Activated naive CD4-positive, alpha-beta T cell treated with anti-CD3 and anti-CD28 coated beads, Interleukin-2, amount 50 U/mL, for 72 hours (primary cell): ENCODE measurements at places on chromosomes 3 and 15. TPM values are rescaled to one million over a fixed set of nuclear protein-coding genes. Genes with fewer than 3 reads are reported as not detected.

DNA sequence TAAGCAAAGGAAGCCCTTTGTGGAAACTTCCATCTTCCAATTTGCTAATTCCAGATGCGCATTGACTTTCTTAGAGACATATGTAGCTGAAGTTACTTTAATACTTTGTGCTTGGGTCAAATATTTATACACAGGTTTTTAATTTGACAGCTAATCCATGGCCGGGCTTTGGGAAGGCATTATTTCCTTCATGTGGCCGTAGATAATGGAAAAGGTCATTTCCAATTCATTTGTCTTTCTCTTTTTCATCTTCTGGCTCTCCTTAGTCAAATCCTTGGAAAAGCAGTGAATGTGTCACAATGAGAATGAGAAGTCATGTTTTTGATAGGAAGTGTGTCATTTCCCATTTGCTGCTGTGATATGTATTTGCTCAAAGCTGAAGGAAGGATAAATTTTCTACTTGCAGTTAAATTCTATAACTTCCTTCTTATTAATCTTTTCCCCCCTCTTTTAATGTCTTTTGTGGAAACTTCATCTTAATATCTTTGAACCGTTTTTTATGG is 323.3 kb downstream of the CLSTN2 start:
- DNase-seq, result no peak

DNA sequence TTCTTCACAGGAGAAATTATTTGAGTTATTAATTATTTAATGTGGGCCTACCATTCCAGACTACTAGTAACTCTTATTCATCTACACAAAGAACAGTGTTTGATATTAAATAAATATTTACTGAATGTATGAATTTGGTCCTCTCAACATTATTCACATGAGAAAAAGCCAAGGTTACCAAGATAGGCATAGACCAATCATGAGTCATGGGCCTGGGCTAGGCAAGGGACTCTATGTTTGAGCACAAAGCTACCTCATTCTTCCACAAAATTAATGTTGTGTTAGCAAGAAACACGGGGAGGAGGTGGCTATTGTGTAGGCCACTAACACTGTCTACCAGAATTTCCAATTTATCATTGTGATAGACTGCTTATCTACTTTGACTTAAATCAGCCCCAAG is 115.7 kb downstream of the SERPINI1 start:
- DNase-seq, result no peak

DNA sequence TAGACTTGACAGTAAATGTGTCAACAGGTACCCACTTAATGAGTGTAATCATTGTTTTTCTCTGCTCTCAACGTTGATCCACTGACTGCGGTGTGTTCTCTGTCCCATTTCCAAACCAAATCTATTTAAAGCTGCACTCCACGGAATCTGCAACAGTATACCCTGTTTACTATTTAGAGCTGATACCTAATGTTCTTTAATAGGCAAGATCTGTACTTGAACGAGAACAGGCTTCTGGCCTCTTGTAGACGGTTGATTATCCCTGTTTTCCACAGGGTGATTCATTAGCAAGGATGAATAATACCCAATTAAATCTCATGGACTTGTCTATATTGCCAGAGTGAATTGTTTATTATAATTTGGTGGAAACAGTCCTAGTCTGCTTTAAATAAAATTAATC is 189.9 kb downstream of the LPP start:
- no peak for DNase-seq

- DNase-seq, result no peak
Observed at GRCh38 chr3:67048715-67049074, 50.6 kb downstream of the KBTBD8 start.

GRCh38 chr15:66574596-66574950 is 8.8 kb upstream of the LCTL start:
- DNase-seq, result no peak

DNA sequence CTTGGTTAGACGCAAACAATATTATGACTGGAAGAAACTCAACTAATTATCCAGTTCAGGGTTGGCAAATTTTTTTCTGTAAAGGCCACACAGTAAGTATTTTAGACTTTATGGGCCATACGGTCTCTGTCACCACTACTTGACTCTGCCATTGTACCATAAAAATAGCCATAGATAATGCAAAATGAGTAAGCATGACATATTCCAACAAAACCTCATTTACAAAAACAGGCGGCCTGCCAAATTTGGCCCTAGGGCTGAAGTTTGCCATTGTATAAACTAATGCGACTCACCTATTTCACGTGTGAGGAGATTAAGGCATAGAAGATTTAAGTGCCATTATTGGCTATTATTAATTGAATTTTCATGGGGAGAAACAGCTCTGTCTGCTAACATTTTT is 116.8 kb upstream of the CNTN6 start:
- no peak for DNase-seq

The ISG20 gene
- 53.9 TPM for total RNA-seq

- no peak for DNase-seq
Observed at GRCh38 chr15:97482521-97482920, 478.0 kb upstream of the ARRDC4 start.

- no peak for DNase-seq
Observed at GRCh38 chr3:180223268-180223667, 186.5 kb upstream of the PEX5L start.

- no peak for DNase-seq
Observed at GRCh38 chr3:125024817-125025216, 31.0 kb downstream of the HEG1 start.

DNA sequence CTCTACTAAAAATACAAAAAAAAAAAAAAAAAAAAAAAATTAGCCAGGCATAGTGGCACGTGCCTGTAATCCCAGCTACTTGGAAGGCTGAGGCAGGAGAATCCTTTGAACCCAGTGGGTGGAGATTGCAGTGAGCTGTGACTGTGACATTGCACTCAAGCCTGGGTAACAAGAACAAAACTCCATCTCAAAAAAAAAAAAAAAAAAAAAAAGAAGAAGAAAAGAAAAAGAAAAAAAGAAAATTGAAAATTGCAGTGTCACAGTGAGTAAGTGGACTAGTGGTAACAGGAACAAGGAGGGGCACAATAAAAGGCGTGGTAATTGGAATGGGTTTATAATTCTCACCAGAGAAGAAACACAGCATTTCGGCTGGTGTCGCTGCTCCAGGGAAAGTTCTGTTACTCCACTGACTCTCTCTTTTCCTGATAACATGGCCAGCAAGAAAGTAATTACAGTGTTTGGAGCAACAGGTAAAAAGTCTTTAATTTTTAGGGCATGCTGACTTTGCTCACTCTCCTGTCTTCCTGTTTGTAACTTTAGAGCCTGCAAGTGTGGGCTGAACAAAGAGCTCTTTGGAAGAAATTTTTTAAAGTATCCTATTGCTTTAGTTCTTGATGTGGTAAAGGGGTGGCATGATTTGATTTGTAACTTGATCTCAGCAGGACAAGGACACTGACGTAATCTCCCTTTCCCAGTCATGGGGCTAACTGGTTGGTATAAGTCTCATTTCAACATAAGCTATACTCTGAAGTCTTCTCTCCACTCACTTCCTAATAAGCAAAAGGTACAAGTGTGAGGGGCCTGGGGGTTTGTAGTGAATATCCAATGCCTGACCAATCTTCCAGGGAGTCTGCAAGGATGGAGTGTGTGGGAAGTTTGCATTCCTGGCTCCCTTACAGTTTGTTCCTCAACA is 22.1 kb upstream of the TRA2B start:
- no peak for DNase-seq

GRCh38 chr3:194256040-194256945 is 94.8 kb downstream of the CPN2 start:
- DNase-seq, result no peak

The GALNT15 gene
- total RNA-seq, result not detected

The A4GNT gene
- total RNA-seq, result not detected

DNA sequence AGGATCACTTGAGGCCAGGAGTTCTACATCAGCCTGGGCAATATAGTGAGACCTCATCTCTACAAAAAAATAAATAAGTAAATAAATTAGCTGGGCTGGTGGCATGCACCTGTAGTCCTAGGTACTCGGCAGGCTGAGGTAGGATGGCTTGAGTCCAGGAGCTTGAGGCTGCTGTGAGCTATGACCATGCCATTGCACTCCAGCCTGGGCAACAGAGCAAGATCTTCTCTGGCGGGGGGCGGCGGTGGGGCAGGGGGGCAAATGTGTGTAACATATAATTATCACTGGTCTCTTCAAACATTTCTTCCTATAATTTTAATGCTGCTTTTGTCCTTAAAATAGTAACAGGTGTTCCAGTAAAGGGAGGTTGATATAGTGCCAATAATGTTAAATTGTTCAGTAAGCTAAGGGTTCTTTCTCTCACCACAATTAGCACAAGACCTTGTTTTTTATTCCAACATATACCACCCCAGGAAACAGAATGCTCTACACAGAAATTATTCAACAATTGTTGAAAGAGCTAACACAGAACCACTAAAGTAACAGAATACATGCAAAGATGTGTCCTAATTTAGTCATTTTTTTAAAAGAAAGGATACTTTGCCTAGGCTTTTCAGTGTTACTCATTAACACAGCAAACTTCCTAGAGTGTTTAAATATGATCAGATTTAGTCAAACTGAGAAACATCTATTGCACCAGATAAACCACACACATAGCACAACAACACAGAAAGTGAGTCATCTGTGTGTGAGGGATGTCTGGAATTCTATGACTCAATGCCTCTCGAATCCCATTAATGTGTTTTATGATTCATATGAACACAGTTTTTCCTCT is 29.1 kb downstream of the ANKRD28 start:
- DNase-seq, result no peak

GRCh38 chr15:68541743-68542142 is 37.0 kb upstream of the CORO2B start:
- DNase-seq, result no peak

DNA sequence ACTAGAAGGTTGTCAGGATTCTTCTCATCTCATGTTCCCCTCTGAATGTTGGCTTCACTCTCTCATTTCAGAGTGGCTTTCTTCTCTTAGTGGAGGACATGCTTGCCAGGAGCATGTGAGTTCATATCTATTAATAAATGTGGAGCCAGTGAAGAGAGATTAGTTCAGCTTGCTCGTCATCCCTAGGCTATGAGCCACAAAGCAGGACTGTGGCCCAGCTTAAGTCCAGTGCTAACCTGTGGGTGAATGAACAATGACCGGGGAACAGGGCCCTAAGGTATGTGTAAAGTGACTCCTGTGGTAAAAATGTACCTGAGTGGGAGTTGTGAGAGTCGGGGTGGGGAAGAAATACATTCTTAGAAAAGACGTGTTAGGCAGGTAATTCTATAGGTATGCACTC is 96.9 kb upstream of the TBL1XR1 start:
- no peak for DNase-seq

The GOLGA6B gene
- total RNA-seq, result 1.1 TPM

DNA sequence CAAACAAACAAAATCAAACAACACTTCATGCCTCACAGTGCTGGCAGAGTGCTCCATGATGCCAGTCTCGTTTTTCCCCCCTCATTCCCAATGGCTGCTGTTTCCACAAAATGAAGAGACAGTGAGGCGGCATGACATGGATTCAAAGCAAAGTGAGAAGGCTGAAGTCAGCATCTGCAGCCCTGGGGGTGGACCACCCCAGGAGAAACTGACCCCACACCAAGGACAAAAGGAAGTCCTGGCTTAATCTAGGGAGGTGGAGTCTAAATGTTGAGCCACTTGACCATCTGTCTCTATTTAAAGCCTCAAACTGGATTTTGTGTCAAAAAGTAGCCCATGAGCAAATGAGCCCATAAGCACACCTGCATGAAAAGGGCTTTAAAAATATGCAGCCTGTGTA is 151.2 kb upstream of the RORA start:
- no peak for DNase-seq

The DPPA2 gene
- not detected for total RNA-seq

GRCh38 chr15:70833861-70834765 is 19.8 kb downstream of the LARP6 start:
- DNase-seq, result no peak

DNA sequence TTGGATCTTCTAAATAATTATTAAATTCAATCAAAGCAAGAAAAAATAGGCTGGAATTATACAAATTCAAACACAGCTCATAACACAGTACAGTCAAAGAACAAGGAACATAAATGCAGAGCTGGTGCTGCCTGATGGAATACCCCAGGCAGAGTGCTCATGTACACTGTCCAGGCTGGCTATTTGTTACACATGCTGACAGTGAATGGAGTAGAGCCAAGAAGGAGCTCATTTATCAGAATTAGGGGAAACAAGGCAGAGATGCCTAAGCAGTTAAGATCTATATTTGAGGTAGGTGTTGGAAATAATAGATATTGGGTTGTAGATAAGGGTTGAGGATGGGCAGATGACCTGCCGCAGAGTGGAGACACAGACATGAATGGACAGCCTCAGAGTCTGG is 788.2 kb upstream of the ARPP21 start:
- DNase-seq, result no peak

GRCh38 chr3:14446988-14447570 is 44.7 kb downstream of the SLC6A6 start:
- no peak for DNase-seq

The SPATA12 gene
- not detected for total RNA-seq

The CA12 gene
- total RNA-seq, result not detected

The GRM2 gene
- 0.16 TPM for total RNA-seq

- no peak for DNase-seq
Observed at GRCh38 chr3:143535994-143536784, 312.1 kb downstream of the SLC9A9 start.

The DHFR2 gene
- 2.3 TPM for total RNA-seq

DNA sequence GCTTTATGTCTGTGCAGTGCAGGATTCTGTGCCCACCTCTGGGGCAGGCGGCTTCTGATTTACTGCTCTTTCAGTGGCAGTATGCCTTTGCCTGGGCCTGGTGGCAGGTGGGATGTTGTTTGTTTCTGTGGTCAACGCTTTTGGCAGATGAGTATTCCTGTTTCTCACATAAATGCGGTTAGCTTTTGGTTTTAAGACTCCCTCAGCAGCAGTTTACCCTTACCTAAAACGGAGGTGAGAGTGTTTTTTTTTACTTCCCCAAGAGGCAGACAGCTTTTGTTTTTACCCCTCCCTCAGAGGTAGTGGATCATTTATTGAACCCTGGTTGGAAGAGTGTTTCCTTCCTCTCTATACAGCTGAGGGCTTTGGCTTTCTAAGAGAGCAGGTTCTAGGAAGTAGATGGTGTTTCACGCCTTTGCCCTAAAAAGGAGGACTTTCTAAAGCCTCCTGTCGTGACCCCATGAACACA is 134.1 kb upstream of the PLSCR5 start:
- DNase-seq, result no peak

The SLC12A1 gene
- total RNA-seq, result not detected

The CHRFAM7A gene
- total RNA-seq, result not detected

DNA sequence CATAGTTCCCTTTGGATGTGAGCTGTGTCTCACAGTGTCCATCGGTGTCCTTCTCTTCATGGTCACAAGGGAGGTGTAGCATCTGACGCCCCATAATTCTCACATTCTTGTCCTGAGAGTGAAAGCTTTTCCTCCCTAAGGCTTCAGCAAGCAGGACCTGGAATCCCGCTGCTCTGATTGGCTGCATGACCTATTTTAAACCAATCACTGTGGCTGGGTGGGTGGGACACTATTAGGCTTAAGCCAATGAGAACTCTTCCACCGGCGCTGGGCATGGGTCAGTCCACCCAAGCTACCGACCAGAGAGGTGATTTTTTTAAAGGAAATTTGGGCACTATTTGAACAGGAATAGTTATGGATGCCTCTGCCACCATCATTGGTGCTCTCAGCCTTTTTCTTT is 385.9 kb downstream of the MFSD1 start:
- DNase-seq, result no peak

The FEZF2 gene
- total RNA-seq, result not detected
